ENCODE measurements at places on chromosomes 6 and 20.

GRCh38 chr6:161584051-161584450 is 310.2 kb upstream of the AGPAT4 start:
- no peak for DNase-seq

- no peak for DNase-seq
These were observed 231.3 kb downstream of the TFAP2C start for GRCh38 chr20:56860413-56860812.

GRCh38 chr20:13870170-13870748 is 85.4 kb downstream of the NDUFAF5 start:
- DNase-seq: no peak

DNA sequence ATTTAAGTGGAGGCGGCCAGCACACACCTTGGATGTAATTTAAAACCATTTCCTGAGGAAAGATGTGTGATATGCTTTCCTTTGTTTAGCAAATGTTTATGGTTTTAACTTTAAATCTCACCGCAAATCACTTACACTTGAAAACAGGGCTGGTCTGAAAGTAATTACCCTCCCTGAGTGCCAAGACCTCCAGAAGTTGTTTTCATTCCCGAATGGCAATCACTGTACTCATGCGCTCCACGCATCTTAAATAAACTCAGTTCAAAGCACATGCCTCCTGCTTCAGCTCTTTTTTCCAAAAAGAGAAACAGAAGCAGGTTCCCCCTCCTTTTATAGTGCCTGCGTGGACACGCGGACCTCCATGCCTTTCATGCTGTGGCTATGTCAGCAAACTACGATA is 224.0 kb downstream of the SMOC2 start:
- no peak for DNase-seq

DNA sequence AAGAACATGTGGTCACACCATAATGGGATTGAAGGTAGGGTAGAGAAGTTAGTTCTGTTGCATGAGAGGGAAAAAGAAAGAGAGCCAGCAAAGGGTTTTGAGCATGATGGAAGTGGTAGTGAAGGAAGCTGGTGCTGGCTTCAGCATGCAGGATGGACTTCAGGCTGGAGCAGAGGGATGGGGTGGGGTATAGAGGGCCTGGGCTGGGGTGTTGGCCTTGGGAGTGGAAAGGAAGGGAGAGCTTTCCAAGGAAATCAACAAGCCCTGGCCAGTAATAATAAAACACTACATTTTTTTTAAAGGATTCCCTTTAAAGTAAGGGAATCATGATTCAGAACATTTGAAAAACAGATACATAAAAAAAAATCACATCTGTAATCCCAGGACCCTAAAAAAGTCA is 61.2 kb downstream of the LAMA4 start:
- no peak for DNase-seq

DNA sequence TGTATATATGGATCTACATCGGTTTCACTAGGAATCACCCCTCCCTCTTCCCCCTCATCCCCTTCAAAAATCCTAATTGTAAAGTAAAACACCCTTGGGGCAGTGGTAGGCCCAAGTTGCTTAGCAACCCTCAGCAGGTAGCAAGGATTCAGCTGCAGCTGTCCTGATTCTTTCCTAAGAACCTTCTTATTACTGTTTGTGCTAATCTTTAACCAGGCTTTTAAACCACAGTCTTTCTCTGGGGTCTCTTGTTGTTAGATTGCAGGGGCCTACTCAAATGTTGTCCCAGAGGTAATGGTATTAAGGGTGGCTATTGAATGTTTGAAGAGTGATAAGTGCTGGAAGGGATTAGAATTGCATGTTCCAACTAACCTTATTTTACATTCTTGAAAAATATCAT is 46.4 kb downstream of the PRL start:
- DNase-seq: no peak

- DNase-seq: no peak
These were observed 265.2 kb downstream of the BMP7 start for GRCh38 chr20:57001126-57001767.

- DNase-seq: no peak
These were observed 19.0 kb downstream of the PACSIN1 start for GRCh38 chr6:34484899-34485298.

DNA sequence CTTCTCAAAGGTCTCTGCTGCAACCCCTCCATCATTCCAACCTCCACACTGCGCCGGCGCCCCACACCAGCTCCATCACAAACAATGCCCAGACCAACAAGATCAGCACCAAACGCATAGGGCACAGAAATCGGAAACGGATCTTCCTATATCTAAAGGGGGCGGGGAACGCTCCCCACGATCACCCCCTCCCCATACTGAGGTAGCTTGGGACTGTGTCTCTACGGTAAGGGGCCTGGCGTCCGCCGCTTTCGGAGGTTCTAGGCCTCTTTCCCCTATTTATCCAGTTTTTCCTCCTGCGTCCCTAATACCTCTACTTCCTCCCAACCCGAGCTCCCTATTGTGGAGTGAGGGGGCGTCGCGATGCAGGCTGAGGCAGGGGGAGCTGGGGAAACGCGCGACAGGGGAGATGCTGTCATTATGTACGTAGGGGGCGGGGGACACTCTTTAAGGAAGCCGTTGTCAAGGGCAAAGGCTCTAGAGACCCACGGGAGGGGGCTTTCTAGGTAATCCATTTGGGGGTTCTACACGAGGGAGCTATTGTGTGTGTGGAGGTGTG is 909 bp downstream of the DNAAF9 start:
- no peak for DNase-seq

GRCh38 chr20:5463007-5463686 is 146.4 kb upstream of the PROKR2 start:
- no peak for DNase-seq

All from left lung (tissue), 14 donors.